ENCODE measurements at places on chromosomes 16 and 17. TPM values are rescaled to one million over a fixed set of nuclear protein-coding genes. Genes with fewer than 3 reads are reported as not detected.

The CACNG4 gene
- total RNA-seq, result not detected

GRCh38 chr16:86653285-86654006, 75.1 kb downstream of the FOXL1 start:
- no peak for DNase-seq

GRCh38 chr17:42579794-42580551, 2.4 kb upstream of the PSMC3IP start:
- DNase-seq, result no peak

The TPSD1 gene
- total RNA-seq, result not detected

DNA sequence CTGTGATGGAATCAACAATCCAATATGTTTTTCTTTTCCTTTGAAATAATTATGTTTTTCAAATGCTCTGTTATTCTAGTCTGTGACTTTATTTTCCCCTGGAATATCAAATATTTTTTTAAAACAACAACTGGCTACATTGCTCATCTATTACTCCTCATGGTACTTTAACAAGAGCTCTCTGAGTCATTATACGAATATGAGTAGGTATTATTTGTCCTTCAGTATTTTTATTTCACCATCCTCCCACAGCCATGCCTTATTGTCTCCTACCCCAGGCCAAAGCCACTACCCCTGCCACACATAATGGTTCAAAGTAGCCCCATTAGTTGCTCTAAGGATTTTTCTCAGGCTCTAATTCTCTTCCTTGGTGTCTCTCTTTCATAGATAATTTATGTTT, 1572.3 kb downstream of the CDH8 start:
- DNase-seq, result no peak

DNA sequence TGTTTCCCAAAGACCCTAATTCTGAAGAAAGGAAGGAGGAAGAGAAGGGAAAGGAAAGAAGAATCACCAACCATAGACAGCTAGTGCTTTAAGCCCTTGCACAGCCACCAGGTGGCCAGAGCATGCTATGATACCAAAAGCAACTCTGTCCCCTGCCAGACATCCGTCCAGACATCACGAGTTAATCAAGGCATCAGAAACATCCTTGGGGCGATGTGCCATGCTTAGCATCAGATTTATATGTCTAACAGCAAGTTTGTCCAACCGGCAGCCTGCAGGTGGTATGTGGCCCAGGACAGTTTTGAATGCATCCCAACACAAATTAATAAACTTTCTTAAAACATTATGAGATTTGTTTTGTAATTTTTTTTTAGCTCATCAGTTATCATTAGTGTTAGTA, 2.9 kb upstream of the CRYBA1 start:
- DNase-seq, result no peak

The UBB gene
- total RNA-seq, result 1,547 TPM

DNA sequence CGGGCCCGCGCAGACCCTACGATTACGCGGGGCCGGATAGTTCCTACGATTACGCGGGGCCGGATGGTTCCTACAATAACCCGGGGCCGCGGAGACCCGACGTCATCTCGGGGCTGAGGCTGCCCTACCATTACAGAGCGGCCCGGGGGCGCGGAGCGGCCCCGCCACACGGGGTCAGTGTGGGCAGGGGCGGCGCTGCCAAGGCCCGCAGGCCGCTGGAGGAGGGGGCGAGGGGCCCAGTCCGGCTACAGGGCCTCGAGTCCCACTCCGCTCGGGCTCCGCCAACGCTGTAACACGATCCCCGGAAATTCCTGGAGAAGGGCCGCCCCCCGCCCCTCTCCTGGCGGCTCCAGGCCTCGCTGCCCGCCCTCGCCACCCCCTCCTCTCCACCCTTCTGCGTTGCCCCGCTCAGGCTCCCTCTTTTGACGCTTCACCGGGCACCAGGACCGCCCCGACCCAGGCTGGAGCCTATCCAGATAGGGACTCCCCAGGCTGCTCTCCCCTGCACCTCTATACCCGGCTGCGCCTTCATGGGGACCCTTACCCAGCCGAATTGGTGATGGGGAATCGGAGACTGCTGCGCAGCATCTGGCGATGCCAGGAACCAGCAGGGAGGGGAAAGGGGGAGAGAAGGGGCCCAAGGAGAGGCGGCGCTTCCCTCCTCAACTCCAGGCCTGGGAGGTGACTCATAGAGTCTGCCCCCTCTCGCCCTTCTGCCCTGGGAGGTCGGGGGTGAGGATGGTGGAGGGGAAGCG, at the start of gene RAB34:
TSS of gene RAB34 (minus strand) at position 291 of the 755 bp plus-strand sequence. CDS start 602 bp downstream, outside the sequence.
- no peak for DNase-seq

The HIC1 gene
- 36.7 TPM for total RNA-seq

GRCh38 chr16:641326-642188, at the start of gene MCRIP2:
TSS of gene MCRIP2 (plus strand) at chr16:641828. CDS start at chr16:641992, 164 bp downstream.
- DNase-seq, result peak; percentile 88

- DNase-seq, result no peak
Observed at GRCh38 chr16:48269011-48269410, 21.7 kb upstream of the ABCC11 start.

The SYNGR3 gene
- 3.5 TPM for total RNA-seq

- no peak for DNase-seq
Observed at GRCh38 chr17:372157-373152, 19.8 kb upstream of the RPH3AL start.

The UTS2R gene
- total RNA-seq, result not detected

- DNase-seq, result no peak
Observed at GRCh38 chr16:85332175-85332574, 219.9 kb upstream of the CIBAR2 start.

The SOST gene
- not detected for total RNA-seq

DNA sequence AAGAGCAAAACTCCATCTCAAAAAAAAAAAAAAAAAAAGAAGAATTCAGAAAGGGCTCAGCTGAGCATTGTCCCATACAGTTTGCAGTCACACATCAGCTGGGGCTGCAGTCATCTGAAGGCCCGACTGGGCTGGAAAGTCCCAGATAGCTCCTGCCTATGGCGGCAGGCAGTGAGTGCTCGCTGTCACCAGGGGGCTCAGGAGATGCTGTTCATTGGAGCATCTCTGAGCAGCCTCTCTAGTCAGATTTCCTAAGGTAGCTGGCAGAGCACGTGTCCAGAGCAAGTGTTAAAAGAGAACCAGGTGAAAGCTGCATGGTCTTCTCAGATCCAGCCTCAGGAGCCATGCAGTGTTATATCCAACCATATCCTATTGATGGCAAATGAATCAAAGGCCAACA, 75.8 kb downstream of the WSCD1 start:
- no peak for DNase-seq

The FLII gene
- 242 TPM for total RNA-seq

The TMEM101 gene
- 22.7 TPM for total RNA-seq

The CTRB2 gene
- not detected for total RNA-seq

- no peak for DNase-seq
Observed at GRCh38 chr17:1785930-1786329, 24.1 kb downstream of the SERPINF1 start.

GRCh38 chr17:57945996-57946797, 9.0 kb downstream of the CUEDC1 start:
- DNase-seq, result no peak

The KATNIP gene
- total RNA-seq, result 10.9 TPM

The KRT35 gene
- not detected for total RNA-seq

DNA sequence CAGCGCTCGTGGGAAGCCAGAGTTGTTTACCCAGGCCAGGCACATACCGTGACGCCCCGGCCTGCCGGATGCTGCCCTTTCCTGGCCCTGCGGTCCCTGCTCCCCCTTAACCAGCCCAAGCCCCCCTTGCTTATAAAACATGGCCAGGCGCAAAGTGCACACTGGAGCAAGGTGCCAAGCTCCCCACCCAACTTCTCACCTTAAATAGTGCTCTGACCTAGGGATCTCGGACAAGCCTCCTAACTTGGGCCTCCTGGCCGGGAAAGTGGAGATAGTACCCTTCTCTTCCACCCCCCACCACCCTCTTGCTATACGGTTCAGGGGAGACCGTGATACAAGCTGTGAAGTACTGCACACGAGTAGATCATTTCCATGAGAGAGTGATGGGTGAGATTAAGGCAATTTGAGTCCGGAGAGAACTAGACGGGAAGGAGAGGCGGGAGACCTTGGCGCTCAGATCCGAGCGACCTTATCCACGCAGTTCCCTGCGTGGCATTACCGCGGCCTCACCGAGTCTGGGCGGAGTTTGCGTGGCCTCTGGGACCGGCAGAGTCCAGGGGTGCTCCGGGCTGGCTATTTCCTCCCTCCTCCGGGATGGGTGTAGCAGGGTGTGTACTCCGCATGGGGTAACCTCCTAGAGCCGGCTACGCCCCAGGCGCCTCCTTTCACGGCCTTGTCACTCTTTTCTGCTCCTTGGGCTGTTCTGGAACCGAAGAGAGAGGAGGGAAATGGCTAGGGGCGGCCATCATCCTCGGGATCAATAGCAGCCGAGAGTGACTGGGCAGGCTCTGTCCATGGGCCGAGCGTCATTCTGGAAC, 4.4 kb upstream of the LHX1 start:
- DNase-seq, result no peak

GRCh38 chr16:87471278-87472141, 21.3 kb downstream of the ZCCHC14 start:
- no peak for DNase-seq

DNA sequence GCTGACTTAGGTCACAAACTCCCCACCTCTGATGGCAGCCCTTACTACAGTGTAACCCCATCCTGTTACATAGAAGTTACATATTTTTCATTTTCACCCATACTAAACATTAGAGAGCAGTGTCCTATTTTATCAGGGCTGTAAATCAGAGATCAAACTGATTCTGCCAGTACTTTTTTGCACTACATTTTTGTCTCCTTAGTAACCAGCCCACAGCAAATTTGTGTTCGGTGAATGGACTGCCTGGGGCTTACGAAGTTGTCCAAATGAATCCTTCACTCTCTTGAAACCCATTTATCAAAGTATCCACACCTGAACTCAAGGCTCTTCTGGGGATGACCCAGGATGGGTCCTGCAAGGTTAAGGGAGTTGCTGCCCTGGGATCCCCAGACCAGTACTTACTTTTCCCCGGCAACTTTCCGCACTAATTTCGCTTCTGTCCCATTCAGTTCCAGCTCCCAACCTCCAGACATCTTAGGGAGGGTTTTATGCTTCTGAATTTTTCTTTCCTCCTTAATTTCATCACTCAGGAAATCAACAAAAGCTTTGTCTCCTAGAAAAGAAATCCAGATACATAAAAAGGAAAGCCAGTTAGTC, 1.1 kb downstream of the C1QBP start:
- DNase-seq, result no peak

GRCh38 chr17:6453279-6454024, 9.2 kb downstream of the PIMREG start:
- DNase-seq, result no peak

GRCh38 chr16:85326113-85326793, 214.0 kb upstream of the CIBAR2 start:
- DNase-seq, result no peak

GRCh38 chr17:18043491-18043890, 4.3 kb downstream of the GID4 start:
- DNase-seq, result no peak

DNA sequence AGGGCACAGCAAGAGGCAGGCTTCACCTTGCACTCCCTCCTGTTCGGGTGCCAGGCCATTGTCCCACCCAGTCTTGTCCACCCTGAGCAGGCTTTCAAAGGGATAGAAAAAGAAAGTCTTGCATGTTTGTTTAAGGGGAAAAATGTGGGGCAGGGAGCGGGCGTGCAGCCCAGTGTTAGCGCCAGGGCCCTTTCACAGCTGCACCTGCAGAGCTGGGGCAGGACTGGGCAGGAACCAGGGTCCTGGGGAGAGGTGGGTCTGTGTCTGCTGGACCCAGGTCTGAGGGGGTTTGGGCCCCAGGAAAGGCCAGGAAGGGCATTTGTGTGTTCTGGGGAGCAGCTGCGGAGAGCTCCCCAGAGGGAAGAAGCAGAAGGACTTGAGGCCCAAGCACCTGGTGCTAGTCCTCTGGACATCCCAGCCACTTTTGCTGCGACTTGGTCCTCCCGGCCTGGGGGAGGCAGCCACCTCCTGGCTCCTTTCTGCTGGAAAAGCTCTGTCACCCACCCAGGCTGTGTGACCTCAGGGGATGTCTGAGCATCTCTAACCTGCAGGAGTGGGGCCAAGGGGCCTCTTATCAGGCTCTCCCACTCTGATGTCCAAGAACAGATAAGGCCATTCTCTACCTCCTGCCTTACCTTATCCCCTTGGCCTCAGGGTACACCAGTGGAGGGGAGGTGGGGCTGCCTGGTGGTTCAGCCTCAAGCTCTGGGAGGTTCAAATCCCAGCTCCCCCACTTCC, 44.7 kb downstream of the PSME3IP1 start:
- no peak for DNase-seq

The CENPX gene
- 119 TPM for total RNA-seq

DNA sequence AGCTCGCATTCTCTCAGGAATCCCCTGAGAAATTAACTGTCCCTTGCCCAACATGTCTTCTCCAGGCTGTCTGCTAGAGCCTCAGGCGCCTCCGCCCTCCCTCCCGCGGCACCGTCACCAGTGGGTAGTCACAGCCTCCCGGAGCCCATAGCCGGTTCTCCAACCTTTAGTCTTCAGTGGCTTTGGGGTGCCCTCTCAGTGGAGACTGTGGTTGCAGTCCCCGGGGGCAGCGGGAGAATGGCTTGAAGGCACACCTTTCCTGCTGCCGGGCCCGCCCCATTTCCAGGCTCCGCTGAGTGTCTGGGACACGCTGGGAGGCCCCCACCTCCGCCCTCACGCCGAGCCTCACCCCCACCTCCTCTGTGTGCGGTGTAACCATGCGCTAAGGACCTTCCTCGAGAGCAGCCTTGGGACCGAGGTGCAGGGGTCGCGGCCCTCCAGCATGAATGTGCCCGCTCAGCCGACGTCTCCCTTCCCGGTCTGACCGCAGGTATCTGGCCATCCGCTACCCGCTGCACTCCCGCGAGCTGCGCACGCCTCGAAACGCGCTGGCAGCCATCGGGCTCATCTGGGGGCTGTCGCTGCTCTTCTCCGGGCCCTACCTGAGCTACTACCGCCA, 1.7 kb downstream of the GALR2 start:
- DNase-seq, result no peak

DNA sequence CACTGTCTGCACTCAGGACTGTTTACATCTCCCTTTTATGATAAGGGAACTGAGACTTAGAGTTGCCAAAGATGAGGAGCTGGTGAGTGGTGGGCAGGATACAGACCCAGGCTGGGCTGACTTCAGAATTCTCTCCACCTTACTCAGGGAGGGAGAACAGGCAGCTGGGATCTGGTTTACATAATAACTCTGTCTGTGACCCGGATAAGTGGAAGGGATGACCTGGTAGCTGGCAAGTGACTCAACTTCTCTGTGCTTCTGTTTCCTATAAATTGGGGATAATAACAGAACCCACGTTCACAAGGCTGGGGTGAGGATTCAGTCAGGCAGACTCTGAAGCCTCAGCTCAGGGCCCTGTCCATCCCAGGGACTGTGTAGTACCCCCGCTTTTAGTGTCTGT, 2.6 kb downstream of the SNX20 start:
- DNase-seq, result no peak

GRCh38 chr17:82900741-82901140, 60.9 kb upstream of the ZNF750 start:
- DNase-seq, result no peak
